ENCODE measurements at places on chromosomes 2 and 18. TPM values are rescaled to one million over a fixed set of nuclear protein-coding genes. Genes with fewer than 3 reads are reported as not detected.

ESPNL gene
- total RNA-seq = not detected

CDH7 gene
- total RNA-seq = not detected

CNTNAP5 gene
- total RNA-seq = under 0.01 TPM

CXCR1 gene
- not detected for total RNA-seq

POTEC gene
- not detected for total RNA-seq

AQP12B gene
- total RNA-seq = not detected

CKAP2L gene
- 15.7 TPM for total RNA-seq

AP1S3 gene
- 11.6 TPM for total RNA-seq
